SW480 (cell line): ENCODE measurements at places on chromosomes 11 and 22.

- DNase-seq = no peak
Observed at GRCh38 chr11:83140691-83141455, 16.1 kb upstream of the PCF11 start.

GRCh38 chr22:41517172-41518047 lies 26.9 kb downstream of the POLR3H start:
- peak; percentile 19 for DNase-seq

DNA sequence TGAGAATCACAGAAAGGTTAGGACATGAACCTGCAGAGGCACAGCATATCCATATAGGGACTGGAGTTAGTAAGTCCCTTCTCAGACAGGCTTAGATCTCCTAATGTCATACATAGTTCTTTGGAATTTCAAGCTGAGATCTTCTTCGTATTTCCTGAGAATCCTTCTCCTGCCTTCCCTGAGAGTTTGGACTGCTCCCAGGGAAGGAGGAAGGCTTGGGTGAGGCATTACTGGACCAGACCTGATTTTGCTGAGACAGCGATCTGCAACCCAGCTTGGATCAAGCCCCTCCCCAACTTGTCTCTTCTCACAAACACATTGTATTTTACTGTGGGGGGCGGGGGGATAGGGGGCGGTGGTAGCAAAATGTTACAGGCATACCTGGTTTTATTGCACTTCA lies 108.5 kb downstream of the TSPAN18 start:
- no peak for DNase-seq

- no peak for DNase-seq
Observed at GRCh38 chr11:108224366-108224765, 1.5 kb downstream of the ATM start.

DNA sequence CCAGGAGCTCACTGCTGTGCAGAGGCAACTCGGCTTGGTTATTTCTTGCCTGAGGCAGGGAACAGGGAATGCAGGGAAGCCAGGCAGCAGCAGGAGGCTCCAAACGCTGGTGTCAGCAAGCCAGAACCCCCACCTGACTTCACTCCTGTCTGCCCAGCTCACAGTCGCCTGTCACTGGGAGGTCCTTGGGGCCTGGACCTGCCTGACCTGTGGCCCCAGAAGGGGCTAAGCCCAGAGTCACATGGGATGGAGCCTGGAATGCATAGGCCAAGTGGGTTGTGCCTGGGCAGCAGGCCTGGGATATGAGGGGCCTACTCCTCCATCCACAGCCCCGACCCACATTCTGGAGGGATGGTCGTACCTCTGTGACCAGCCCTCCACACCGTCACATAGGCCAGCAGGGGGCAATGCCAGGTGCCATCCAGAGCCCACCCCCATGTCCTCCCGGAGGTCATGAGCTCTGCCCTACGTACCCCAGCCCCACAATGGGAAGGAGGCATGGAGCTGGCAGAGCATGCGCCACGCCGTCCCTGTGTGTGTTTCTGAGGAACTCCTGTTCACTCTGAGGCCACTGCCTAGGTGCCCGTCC lies 5.2 kb downstream of the RASSF7 start:
- DNase-seq = no peak

GRCh38 chr11:14422814-14423182 lies 63.8 kb upstream of the RRAS2 start:
- no peak for DNase-seq

- DNase-seq = no peak
Observed at GRCh38 chr22:35065796-35066218, at the start of gene ISX. Gene ISX, plus strand, starts transcription at chr22:35066158. Its CDS starts 930 bp downstream, at chr22:35067088.

- DNase-seq = no peak
Observed at GRCh38 chr11:114183044-114183511, 113.1 kb upstream of the NNMT start.

GRCh38 chr11:119509282-119509841 lies 86.4 kb upstream of the THY1 start:
- no peak for DNase-seq

DNA sequence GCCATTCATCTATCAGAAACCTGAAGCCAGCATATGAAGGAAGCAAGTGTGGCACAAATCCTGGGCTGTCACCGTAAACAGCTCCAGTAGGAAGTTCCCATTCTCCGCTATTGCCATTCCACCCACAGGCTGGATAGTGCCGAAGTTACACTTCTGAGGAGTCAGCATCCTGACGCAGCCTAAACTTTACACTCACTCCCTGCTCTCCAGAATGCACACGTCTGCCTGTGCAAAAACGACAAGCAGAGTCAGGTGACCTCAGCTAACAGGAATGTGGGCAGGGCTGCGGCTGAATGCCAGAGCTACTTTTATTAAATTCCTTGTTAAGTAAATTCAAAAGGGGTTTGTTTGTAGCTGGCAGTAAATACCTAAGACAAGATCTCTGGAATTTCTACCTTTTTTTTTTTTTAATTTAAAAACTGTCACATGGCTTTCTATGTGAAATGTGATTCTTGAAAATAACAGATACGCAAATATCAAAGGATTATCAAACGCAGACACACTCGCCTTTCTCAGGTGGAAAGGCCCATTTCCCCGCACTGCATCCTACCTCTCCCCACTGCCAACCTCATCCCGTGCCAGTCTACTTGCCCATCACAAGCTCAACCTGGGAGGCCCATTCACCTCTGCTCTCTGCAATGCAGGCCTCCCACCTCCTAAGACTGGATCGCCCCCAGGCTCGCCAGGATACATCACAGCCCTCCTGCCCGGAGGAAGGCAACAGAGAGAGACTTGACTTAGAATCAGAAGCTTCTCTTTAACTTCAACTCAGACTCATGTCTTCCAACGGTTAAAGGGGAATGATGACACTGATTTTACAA lies 33.5 kb downstream of the NFRKB start:
- DNase-seq = peak; percentile 97

DNA sequence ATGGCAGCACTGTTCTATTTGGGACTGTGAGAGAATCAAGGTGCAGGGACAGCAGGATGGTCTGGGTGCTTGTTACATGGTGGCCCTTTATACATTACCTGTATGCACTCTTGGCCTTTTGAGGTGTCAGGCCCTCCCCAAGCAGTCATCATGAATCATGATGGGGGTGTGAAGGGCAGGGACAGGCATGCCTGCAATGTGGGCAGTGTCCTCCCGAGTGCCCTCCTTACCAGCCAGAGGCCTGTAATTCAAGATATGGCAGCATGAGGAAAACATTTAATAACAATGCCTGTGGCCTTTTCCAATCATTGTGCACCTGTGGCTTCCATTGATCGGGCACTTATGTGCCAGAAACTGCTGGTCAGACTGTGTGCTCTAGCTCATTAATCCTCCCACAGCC lies 25.5 kb upstream of the CYP2D6 start:
- no peak for DNase-seq

DNA sequence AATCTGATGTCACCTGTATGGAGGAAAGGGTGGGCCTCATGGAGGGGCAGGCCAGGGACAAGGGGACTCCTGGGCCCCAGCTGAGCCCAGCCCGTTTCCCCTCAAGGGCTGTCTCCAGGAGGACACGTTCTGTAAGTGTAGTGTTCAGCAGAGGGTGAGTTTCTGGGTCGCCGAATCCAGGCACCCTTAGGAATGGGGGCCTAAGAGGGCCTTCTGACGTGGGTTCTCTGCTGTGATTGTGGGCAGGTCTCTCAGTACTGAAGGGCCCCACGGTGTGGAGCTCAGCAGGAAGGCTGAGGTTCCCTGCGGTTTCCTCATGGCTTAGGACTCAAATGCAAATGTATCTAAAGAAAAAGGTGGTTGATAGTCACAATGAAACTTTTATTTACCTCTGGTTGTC lies 6.5 kb downstream of the PTDSS2 start:
- no peak for DNase-seq

- DNase-seq = no peak
Observed at GRCh38 chr11:40032331-40032730, 1427.1 kb downstream of the LRRC4C start.

GRCh38 chr11:45395947-45396346 lies 109.8 kb upstream of the SYT13 start:
- DNase-seq = no peak
